ENCODE measurements at places on chromosomes 1 and 21.

GRCh38 chr1:206961668-206962067 is 8.6 kb downstream of the FCAMR start:
- no peak for DNase-seq

- no peak for DNase-seq
Measured at GRCh38 chr1:91601554-91602376, 101.1 kb downstream of the CDC7 start.

DNA sequence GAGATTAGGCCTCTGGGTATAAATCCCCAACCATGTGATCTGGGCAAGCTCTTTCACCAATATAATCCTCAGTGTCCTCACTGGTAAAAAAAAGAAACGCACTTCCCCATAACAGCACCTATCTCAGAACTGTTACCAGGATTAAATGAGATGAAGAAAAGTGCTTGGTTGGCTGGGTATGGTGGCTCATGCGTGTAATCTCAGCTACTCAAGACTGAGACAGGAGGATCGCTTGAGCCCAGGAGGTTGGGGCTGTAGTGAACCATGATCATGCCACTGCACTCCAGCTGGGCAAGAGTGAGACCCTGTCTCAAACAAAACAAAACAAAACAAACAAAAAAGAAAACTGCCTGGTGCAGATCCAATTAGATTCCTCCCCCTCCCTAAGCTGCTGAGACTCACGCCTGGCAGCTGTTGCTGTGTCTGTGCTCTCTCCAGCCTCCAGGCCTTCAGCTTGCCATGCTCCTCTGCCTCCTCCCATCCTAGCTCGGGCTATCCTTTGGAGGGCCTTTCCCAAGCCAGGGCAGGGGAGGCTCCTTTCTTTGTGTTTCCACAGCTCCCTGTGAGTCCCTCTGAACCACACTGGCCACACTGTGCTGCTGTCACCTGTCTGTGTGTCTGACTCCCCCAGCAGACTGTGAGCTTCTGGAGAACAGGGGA is 19.0 kb downstream of the CYB5RL start:
- DNase-seq, result no peak

DNA sequence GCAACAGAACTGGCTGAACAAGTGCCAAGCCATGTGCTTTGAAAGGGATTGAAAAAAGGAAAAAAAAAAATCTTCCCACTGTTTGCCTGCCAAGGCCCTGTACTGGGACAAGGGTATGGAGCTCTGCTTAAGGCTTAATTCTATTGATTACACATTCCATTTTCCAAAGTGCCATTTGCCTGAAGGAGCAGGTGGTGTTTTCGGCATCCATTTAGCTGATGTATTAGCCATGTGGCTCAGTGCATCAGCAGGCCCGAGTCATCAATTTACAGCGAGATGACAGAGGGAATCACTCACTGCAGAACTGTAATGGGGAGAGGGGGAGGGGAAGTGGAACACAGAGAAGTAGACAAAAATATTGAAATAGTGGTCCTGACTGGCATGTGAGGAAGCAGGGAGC is 144.2 kb upstream of the BEND5 start:
- no peak for DNase-seq

DNA sequence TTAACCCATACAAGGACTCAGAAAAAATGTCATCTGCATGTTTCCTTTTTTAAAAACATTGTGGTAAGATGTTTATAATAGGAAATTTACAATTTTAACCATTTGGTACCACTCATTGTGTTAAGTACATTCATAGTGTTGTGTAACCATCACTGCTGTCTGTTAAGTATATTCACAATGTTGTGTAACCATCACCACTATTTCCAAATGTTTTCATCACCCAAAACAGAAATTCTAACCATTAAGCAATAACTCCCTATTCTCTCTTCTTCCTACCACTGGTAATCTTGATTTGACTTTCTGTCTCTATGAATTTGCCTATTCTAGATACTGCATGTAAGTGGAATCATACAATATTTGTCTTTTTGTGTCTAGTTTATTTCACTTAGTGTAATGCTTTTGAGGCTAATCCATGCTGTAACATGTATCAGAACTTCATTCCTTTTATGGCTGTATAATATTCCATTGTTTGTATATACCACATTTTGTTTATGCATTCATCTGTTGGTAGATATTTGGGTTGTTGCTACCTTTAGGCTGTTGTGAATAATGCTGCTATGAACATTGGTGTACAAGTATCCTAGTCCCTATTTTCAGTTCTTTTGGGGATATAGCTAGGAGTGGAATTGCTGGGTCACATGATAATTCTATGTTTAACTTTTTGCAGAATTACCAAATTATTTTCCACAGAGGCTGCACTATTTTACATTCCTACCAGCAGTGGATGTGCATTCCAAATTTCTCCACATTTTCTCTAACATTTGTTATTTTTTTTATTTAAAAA is 14.1 kb downstream of the HIPK1 start:
- DNase-seq, result peak; percentile 31
